Neuronal stem cell (in vitro differentiated cells): ENCODE measurements at places on chromosomes 7 and 10.

DNA sequence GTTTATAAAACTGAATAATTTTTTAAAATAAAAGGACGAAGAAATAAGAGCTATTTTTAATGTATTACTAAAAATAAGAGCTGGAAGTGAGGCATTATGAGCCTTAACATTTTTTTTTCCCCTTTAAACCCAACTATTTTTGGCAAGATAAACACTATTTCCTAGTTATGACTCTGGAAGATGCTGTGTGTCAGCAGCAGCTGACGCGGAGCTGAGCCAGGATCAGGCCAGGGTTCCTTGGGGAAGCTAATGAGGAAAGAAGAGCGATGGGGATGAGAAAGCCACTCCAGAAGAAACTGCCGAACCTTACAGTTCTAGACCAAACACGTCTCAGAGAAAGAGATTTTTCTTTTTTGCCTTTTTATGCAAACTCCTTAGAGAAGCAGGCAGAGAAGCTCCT lies 85.9 kb downstream of the USP6NL start:
- DNase-seq = no peak

- DNase-seq = no peak
Observed at GRCh38 chr10:52609626-52610240, 162.9 kb downstream of the MBL2 start.

GRCh38 chr10:17144757-17145156 lies 15.1 kb upstream of the CUBN start:
- no peak for DNase-seq

- no peak for DNase-seq
Observed at GRCh38 chr7:112511451-112512202, 30.8 kb downstream of the LSMEM1 start.

GRCh38 chr10:8618834-8619233 lies 564.3 kb downstream of the GATA3 start:
- DNase-seq = no peak

DNA sequence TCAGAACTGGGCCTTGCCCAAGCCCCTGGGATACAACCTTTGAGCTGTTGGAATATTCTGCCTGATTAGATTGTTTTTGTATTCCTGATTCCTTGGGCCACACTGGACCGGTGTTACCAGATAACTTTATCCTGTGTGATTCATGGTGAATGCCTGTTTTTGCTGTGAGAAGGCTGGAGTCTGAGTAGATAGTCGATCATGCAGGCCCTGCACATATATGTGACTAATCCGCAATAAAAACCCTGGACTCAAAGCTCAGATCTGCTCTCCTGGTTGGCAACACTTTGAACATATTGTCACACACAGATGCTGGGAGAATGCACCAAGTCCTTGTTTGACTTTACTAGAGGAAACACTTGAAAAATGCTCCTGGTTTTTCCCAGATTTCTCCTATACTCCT lies 183.9 kb upstream of the MBL2 start:
- no peak for DNase-seq

DNA sequence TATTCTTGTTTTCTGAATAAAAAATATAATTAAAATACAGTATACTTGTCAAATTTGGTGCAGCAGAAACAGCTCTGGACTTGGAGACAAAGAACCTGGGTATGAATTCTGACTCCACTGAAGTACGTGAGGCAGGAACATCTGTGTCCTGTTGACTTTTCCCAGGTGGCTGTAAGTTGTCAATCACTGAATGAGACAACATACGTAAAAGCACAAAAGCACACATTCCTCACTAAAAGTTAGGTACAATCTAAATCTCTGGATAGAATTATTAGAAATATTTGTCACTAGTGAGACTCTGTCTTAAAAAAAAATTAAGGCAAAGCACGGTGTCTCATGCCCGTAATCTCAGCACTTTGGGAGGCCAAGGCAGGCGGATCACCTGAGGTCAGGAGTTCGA lies 18.1 kb downstream of the CFAP58 start:
- DNase-seq = no peak

- DNase-seq = no peak
Observed at GRCh38 chr10:102781921-102782557, 38.3 kb downstream of the WBP1L start.

DNA sequence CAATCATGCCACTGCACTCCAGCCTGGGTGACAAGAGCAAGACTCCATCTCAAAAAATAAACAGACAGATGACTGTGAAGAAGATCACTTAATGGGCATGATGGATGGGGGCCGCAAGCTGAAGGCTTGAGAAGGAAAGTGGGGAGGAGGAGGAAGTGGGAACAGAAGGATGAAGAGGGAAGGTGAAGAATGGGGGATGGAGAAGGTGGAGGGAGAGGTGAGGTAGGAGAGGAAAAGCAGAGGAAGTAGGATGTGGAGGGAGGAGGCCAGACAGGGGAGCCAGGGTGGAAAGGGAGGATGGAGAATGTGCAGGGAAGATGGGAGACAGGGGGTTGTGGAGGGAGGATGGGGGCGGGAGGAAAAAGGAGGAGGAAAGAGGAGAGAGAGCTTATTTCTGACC lies 68.8 kb downstream of the SVOPL start:
- DNase-seq = no peak

GRCh38 chr10:105291571-105291970 lies 650.5 kb downstream of the SORCS3 start:
- no peak for DNase-seq

- DNase-seq = no peak
Observed at GRCh38 chr7:109190766-109191398, 621.2 kb downstream of the DNAJB9 start.

- no peak for DNase-seq
Observed at GRCh38 chr7:44994877-44995554, 5.0 kb upstream of the CCM2 start.

GRCh38 chr10:92091965-92092364 lies 168.4 kb downstream of the BTAF1 start:
- no peak for DNase-seq

- peak; percentile 8 for DNase-seq
Observed at GRCh38 chr7:38070718-38071117, 107.3 kb upstream of the STARD3NL start.

DNA sequence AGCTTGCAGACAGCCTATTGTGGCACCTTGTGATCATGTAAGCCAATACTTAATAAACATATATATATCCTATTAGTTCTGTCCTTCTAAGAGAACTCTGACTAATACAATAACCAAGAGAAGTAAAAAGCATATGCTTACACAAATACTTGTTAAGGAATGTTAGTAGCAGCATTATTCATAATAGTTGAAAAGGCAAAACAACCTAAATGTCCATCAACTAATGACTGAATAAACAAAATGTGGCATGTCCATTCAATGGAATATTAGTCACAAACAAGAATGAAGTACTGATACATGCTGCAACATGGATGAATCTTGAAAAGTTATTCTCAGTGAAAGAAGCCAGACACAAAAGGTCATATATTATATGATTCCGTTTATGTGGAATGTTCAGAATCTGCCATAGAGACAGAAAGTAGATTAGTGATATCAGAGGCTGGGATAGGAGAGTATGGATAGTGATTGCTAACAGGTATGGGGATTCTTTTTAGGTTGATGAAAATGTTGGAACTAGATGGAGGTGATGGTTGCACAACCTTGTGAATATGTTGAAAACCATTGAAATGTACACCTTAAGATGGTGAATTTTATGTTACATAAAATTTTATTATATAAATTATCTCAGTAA lies 112.5 kb upstream of the UNC5B start:
- no peak for DNase-seq

DNA sequence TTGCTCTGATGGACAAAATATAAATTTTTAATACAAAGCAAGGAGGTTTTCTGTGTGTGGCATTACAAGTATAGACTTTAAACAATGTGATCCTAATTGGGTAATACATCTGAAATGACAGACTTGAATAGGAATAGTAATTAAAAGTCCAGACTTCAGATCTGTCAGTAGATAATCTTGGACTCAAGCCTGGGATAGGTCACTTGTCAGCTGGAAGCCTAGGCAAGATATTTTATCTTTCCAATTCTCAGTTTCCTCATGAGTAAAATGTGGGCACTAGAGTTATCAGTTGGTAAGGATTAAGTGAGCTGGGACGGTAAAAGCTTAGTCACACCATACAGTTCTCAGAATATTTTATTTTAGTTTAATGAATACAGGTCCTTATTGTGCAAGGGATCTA lies 10.4 kb upstream of the ZMYND11 start:
- DNase-seq = no peak

DNA sequence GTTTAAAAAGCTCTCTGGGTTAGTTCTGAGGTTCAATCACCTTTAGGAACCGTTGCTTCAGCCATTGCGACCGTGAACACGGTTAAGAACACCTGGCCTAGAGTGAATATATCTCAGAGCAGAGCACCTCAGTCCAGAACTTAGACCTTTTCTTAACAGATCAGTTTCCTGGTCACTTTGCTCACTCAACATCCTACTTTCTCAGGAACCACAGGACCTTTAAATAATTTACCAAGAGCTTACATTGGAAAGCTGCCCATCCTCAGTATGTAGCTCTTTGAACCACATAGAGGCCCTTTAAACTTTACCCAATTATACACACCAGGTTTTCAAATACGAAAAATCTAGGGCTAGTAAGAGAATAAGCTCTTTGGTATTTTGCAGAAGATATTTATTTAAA lies 153.2 kb downstream of the NRBF2 start:
- no peak for DNase-seq

GRCh38 chr10:123636598-123637325 lies 29.4 kb upstream of the GPR26 start:
- no peak for DNase-seq

DNA sequence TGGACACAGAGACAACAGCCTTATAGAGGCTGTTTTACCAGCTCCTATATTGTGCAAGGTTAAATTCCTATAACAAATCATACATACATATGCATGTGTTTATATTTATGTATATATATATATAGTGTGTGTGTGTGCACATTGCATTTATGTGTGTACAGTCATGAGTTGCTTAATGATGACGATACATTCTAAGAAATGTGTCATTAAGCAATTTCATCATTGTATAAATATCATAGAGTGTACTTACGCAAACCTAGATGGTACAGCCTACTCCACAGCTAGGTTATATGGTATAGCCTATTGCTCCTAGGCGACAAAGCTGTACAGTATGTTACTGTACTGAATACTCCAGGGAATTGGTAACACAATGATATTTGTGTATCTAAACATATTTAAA lies 30.1 kb upstream of the TNKS2 start:
- DNase-seq = no peak

- no peak for DNase-seq
Observed at GRCh38 chr10:89266721-89267453, 15.3 kb upstream of the LIPA start.

DNA sequence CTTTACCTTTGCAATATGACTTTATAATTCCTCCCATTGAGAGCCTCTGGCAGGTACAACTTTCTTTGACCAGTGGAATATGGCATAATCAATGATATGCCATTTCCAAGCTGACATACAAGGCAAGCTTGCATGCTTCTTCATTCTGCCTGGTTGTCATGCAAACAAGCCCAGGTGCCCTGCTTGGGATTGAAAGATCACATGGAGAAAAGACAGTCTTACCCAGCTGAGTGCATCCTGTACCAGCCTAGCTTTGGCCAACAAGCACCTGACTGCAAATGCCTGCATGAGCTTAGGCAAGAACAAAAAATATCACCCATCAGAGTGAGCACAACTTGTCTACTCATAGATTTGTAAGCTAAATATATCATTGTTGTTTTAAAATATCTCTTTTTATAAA lies 82.9 kb upstream of the KCND2 start:
- DNase-seq = no peak

DNA sequence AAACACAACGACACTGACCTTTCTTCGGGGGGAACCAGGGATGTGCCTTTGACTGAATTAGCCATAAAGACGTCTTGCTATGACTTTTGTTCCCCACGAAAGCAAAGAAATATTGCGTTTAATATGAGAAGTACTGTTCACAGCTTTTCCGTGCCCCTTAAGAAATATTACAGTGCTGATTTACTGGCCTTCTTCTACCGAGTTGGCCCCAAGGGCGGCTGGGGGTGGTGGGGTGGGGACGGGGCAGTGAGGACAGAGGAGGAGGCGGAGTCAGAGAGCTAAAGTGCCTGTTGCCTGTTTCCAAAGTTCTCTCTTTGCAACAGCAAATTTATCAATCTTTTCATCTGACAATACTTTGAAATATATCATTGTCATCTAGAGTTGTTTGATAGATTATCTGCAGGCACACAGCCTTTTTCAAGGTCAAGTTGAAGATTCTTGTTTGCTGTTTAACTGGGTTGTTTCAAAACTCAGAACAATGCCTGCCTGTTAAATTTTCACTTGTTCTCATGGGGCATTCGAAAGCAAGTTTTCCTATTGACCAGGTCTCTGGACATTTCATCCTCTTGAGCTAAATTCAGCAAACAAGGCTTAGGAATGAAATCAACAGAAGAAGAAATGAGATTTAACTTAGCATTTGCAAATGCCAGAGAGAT lies 9.0 kb downstream of the PTF1A start:
- DNase-seq = no peak

GRCh38 chr7:26398427-26398755 lies 106.7 kb downstream of the SNX10 start:
- DNase-seq = peak; percentile 76

DNA sequence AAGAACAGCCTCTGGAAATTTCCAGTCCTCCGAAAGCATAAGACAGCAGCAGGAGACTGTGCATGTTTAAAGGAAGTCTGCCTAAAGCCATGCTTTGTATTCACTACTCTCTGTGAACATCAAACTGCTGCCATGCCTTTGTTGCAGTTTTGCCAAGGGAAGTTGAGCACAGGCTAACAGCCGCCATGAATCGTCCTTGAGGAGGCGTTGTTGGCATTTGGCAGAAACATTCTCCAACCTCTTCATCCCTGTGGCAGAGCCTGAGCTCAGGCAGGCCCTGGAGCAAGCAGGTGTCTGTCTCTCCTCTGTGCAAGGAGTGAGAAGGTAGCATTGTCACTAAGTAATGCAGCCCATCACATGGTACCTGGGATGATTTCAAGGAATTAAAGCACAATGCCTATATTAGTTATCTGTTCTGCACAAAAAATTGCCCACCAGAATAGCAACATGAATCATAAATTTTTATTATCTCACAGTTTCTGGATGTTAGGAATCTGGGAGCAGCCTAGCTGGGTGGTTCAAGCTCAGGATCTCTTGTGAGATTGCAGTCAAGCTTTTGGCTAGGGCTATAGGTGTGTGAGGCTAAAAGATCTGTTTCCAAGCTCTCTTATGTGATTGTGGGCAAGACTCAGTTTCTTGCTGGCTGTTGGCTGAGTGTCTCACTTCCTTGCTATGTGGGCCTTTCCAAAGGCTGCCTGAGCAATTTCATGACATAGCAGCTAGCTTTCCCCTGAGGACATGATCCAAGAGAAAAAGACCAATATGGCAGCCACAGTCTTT lies 46.5 kb upstream of the KIAA1217 start:
- DNase-seq = no peak

GRCh38 chr10:45183174-45183573 lies 132.2 kb downstream of the OR13A1 start:
- no peak for DNase-seq

DNA sequence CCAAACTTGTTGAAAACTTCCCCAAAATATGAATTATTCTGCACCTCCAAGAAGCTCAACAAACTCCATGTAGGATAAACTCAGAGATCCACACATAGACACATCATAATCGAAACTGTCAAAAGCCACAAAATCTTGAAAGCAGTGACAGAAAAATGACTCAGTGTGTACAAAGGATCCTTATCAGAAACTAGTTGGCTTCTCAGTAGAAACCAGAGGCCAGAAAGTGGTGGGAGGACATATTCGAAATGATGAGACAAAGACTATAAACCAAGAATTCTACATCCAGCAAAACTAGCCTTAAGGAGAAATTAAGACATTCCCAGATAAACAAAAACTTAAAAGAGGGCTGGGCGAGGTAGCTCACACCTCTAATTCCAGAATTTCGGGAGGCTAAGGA lies 38.5 kb downstream of the MCMBP start:
- DNase-seq = no peak

- no peak for DNase-seq
Observed at GRCh38 chr10:110357252-110357780, 52.6 kb upstream of the SMNDC1 start.
